ENCODE measurements at places on chromosomes 2 and 18. TPM values are rescaled to one million over a fixed set of nuclear protein-coding genes. Genes with fewer than 3 reads are reported as not detected.

The PAX8 gene
- 1.6 TPM for total RNA-seq

The ST6GAL2 gene
- not detected for total RNA-seq

The TMEM185B gene
- total RNA-seq = 24.0 TPM

The LONRF2 gene
- 1.3 TPM for total RNA-seq

The DNAJC5G gene
- total RNA-seq = not detected

The MROH2A gene
- not detected for total RNA-seq

The LPIN1 gene
- 16.6 TPM for total RNA-seq

The MFF gene
- 84.8 TPM for total RNA-seq

The REV1 gene
- total RNA-seq = 17.8 TPM

The EFR3B gene
- 0.45 TPM for total RNA-seq

The ZSWIM2 gene
- total RNA-seq = not detected

The C1QL2 gene
- total RNA-seq = not detected

The NPPC gene
- total RNA-seq = 2.9 TPM

The PXDN gene
- 26.3 TPM for total RNA-seq

The EIF2AK2 gene
- total RNA-seq = 33.9 TPM

Data from A375 (cell line).